ENCODE measurements at places on chromosomes 7 and 10. TPM values are rescaled to one million over a fixed set of nuclear protein-coding genes. Genes with fewer than 3 reads are reported as not detected.
A peak's percentile ranks its signal among the peaks of the same experiment; 100 is the strongest.

LLCFC1 gene
- not detected for total RNA-seq

DNA sequence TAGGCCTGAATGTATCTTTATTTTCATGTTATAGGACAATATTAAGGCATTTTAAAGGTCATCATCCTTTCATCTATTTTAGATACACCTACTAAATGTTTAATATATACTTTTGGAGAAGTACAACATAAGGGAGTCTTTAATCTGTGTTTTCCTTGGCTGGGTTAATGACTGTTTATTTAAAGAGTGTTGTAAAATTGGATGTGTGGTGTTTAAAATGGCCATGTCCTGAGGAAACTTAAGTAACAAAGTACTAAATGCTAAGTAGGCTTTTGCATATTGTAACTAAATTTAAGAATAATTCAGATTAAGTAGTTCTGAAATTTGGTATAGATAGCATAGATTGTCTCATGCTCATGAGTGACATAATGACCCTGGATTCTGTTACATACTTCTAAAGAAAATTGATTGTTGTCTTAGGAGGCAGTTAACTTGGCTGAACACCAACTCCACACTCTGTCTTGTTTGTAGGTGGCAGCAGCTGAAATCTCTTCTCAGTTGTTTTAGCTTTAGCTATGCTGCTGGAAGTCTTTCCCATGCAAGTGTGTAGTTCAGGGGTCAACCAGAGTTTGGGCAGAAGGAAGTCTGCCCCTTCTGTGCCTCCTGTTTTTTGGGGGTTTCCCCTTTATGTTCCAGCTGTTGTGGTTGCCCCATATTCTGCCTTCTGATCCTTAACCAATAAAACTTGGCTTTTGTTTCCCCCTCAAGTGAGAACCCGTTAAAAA, 29.2 kb downstream of the DLD start:
- peak; percentile 37 for DNase-seq

DNA sequence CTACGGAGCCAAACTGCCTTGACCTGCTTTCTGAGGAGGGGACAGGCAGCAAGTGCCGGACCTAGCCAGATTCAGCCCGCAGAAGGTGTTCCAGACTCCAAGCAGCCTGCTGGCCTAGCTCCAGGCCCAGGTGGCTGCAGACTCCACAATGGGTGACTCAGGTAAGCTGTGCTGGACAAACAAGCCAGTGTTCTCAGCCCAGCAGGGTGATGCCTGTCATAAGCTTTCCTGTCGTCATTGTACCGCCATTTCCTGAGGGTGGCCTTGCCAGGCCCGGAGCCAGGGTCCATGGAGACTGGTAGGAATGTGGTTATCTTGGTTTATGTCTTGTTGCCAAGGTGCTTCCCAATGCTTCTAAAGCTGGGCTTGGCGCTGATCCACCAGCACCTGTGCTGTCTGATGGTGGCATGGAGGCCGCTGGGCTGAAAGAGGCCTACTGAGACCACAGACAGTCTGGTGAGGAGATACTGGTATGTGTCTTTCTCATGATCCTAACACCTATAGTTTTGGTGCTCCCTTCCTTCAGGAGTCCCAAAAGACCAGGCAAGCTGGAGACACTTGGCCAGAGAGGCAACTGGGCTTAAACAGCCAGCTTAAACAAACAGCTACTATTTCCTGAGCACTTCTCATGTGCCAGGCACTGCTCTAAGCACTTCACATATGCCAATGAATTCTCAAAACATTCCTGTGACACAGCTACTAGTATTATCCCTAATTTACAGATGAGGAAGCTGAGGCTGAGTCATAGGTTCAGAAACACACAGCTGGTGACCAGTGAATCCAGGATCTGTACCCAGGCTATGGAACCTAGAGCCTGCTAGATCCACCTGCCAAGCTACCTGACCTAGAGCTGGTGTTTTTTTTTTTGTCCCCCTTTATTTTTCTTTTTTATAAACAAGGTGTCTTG, 42.0 kb downstream of the ZC3HC1 start:
- peak; percentile 88 for DNase-seq

DNA sequence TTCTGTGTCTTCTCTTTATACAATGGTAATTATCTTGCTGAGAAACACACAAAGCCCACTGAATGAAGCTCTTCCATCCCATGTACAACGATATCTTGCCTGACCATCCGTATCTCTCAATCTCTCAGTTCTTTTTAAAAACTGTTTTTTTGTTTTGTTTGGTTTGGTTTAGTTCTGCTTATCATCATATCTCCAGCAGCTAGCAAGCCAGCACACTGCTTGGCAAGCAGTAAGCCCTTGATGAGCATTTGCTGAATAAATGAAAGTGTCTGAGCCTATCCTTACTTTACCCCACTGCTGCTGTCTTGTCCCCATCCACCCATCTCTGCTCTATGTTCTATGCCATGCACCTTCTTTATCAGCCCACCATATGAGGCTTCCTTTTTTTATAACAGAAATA, 34.2 kb downstream of the ITGB1 start:
- DNase-seq = no peak

- DNase-seq = no peak
Observed at GRCh38 chr10:69646185-69647060, 16.4 kb downstream of the FAM241B start.

DNA sequence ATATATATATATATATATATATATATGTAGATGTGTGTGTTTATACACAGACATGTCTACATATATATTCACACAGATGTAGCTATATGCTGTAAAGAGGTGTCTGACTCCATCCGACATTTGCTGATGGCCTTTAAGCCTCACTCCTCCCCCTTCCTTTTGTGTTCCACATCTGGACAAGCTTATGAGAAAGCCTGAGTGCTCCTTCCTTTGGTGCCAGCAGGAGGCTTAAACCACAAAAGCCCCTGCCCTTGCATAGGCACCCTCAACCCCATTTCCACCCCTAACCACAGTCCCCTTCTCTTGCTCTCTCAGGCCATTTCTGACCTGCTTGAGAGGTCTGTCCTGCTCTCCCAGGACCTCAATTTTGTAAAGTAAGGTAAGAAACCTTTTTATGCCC, 98.7 kb downstream of the SVOPL start:
- DNase-seq = no peak

GRCh38 chr10:23051855-23052331, 43.5 kb upstream of the MSRB2 start:
- DNase-seq = no peak

- DNase-seq = no peak
Observed at GRCh38 chr7:133282094-133282493, 29.2 kb downstream of the EXOC4 start.

GRCh38 chr7:151537818-151538561, 18.3 kb upstream of the RHEB start:
- DNase-seq = no peak

DNA sequence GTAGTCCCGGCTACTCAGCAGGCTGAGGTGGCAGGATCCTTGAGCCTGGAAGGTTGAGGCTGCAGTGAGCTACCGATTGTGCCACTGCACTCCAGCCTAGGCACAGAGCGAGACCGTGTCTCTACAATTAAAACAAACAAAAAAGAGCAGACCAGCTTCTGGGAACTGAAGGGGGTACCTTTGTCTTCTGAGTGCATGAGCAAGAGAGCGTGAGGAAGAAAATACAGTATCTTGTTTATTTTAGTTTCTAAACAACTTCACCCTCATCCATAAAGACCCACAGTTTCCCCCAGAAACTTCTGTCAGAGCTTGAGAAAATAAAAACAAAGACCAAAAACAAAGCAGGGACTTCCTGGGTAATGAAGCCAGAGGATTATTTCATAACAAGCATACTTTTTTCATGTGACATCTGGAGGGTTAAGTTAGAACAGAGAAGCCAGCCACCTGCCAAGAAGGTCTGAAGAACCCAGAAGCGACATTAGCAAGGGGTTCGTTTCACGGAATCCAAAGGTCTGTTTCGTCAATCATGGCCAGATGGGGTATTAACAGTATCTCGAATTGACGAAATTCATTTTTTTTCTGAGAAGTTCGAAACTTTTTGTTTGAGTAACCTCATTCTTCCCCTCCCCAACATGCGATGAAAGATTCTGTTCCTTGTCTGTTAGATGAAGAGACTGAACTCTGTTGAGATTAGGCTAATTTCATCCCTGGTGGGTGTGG, 10.2 kb upstream of the IL2RA start:
- no peak for DNase-seq

DNA sequence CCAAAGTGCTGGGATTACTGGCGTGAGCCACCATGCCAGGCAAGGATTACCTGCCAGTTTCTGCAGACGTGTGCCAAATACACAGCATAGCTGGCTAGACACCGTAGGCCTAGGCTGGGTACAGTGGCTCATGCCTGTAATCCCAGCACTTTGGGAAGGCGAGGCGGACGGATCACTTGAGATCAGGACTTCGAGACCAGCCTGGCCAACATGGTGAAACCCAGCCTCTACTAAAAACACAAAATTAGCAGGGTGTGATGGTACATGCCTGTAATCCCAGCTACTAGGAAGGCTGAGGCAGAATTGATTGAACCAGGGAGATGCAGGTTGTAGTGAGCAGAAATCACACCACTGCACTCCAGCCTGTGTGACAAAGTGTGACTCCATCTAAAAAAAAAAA, 868 bp downstream of the RFC2 start:
- no peak for DNase-seq

Measured in renal cortical epithelial cell (primary cell).